Esophagus squamous epithelium (tissue), 5 donors: ENCODE measurements at places on chromosomes 5 and 9.

GRCh38 chr5:143119291-143119769 is 284.2 kb downstream of the NR3C1 start:
- no peak for DNase-seq

- no peak for DNase-seq
Observed at GRCh38 chr5:136242136-136242535, 49.2 kb upstream of the SMIM32 start.

DNA sequence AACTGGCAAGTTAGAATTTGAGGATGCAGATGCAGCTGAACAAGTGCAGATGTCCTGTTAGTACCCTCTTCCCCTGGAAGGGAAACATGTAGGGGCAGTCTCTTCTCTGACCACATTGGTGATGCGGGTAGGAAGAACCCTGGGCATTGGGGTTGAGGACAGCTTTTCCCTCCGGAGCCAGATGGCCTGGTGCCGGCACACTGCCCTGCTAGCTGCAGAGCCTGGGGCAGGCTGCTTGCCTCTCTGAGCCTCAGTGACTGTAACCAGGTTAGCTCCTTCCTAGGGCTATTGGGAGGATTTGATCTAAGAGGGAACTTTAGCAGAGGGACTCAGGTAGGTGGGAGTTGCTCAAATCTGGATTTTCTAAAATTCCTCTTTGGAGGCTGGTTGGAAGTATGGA is 148.4 kb downstream of the HSPA4 start:
- DNase-seq = no peak

- DNase-seq = no peak
Observed at GRCh38 chr5:149544028-149544420, 7.2 kb downstream of the CSNK1A1 start.

DNA sequence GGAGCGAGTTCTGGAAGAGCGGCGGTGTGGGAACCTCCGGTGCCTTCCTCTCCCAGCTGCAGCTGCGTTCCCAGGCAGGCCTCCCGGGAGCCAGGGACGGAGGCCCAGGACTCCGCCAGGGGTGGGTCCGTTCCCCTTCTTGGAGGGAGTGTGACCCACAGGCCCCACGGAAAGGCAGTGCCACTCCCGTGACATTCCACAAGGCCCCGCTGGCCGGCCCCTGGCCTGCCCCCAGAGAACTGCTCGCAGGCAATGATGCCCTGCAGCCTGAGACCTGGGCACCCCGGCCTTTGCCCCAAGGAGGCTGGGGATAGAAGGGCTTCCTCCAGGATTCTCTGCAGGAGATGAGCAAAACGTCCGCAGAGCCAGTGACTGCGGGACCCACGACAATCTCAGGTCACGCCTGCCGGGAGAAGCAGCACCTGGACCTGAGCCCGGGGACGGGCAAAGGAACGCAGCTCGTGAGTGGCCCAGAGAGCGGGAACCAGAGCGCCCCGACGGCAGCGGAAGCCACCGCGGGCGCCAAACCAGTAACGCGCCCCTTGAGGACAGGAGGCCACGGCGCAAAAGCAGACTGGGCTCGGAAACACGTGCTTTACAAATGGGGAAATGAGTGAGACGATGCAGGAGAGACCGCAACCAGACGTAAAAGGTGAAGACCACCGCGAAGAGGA is 9.3 kb downstream of the OBP2B start:
- DNase-seq = no peak

- no peak for DNase-seq
Observed at GRCh38 chr9:16501141-16501540, 369.3 kb downstream of the BNC2 start.

DNA sequence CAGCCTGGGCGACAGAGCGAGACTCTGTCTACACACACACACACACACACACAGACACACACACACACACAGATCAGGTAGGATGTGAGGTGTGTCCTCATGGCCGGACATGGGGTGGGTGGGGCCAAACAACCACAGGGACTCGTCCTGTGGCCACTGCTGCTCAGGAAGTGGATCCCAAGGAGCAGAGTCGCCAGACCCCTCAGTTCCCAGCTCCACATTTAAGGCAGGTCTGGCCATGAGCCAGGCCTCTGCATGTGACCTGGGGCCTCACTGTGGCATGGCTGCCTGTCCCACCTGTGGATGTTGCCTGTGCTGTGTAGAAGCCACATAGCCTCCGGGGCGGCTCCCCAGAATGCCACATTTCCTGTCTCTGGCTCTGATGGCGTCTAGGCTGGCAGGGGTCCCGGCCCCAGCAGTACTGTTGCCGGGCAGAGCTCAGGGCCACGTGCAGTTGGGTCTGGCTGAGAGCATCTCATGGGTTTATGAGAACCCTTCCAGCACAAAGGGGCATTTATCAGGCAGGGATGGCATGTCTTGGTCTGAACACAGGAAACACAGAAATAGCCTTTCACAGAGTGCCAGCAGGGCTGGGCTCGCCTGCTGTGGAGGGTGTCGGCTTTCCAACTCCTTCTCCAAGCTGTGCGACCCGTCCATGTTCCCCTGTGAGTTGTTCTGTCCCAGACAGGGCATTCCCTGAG is 9.9 kb upstream of the NINJ1 start:
- no peak for DNase-seq

DNA sequence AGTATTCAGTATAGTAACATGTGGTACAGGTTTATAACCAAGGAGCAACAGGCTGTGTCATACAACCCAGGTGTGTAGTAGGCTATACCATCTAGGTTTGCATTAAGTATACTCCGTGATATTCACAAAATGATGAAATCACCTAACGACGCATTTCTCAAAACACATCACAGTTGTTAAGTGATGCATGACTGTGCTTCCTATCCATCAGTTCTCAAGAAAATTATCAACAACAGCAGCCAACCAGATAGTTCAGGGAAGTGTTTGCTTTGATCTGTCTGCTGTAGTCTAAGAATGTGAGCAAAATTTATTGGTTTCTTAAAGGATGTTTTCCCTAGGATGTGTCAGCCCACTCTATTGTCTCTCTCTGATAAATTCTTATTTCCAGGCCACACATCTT is 7.4 kb downstream of the ZBTB26 start:
- DNase-seq = no peak
